Kidney (tissue), 22 donors: ENCODE measurements at places on chromosomes 16 and 17. TPM values are rescaled to one million over a fixed set of nuclear protein-coding genes. Genes with fewer than 3 reads are reported as not detected.

Gene CRYBA1
- polyA plus RNA-seq = not detected

Gene EFCAB13
- 2.2 TPM for polyA plus RNA-seq

Gene PRAC2
- polyA plus RNA-seq = not detected

Gene CHD9NB
- 9.8 TPM for polyA plus RNA-seq

Gene CHST4
- not detected for polyA plus RNA-seq

Gene CCL7
- not detected for polyA plus RNA-seq

Gene NLE1
- polyA plus RNA-seq = 9.6 TPM

Gene BCAR1
- polyA plus RNA-seq = 69.1 TPM

Gene TK1
- polyA plus RNA-seq = 9.3 TPM

Gene MARVELD3
- polyA plus RNA-seq = 10.6 TPM

Gene ZSCAN10
- not detected for polyA plus RNA-seq
